ENCODE measurements at places on chromosomes 6 and 20.

DNA sequence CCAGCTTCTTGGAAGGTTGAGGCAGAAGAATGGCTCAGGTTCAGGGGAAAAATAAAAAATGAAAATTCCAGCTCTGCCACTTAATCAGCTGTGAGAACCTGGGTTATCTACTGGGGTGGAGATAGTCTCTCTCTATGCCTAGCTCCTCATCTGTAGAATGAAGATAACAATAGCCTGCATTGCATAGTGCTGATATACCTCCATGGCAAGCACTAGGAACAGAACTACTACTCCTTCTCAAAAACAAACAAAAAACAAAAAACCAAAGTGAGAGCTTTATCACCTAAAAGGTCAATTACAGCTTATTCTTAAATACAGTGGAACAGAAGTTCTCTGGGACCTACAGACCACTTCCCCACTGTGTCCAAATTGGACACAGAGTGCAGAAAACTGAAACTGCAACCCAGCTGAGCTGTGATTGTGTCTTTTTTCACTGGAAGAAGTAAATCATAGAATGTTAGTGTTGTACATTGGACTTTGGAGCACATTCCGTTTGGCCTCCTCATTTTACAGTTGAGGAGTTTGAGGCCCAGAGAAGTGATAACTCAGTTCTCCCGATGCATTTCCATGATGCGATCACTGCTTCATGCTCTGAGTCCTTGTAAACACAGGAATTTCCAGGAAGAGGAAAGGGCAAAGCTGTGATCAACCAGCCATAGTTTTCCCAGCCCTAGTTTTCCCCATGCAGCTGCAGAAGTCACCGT is 23.3 kb downstream of the MTFR2 start:
- DNase-seq: no peak

GRCh38 chr20:6692566-6693173 is 74.8 kb upstream of the BMP2 start:
- DNase-seq: no peak

GRCh38 chr6:142695016-142695415 is 250.0 kb downstream of the HIVEP2 start:
- no peak for DNase-seq

GRCh38 chr20:6702144-6702543 is 65.3 kb upstream of the BMP2 start:
- DNase-seq: no peak

DNA sequence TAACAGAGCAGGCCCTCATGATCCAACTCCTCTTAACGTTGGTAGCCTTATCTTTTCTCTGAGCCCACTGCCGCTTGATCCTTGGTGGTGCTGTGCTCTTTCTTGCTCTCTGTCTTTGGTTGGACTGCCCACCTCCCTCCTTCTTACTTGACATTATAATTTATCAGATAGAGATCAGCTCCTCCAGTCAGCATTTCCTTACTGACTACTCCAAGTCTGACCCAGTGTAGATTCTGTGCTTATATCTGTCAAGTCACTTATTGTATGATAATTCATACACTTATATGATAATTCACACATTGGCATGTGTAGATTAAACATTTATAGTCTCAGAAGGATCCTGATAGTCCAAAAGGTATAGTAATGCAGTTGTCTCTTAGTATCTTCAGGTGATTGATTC is 18.1 kb downstream of the PTPRA start:
- no peak for DNase-seq

GRCh38 chr20:46004889-46005473 is 3.7 kb upstream of the MMP9 start:
- DNase-seq: no peak

DNA sequence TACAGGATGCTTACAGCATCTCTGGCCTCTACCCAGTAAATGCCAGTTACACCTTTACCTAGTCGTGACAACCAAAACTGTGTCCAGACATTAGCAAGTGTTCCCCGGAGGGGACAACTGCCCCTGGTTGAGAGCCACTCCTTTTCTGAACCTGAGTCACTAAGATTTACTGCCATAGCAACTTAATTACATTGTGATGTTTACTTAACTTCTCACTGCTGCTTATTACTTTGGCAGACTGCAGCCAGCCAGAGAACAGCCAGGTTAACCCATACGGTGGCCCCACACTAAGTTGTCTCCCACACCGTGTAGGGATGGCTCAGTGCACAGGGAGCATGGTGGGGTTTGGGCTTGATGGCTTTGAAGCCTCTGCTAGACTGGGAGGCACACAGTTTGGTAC is 204.7 kb upstream of the SULF2 start:
- DNase-seq: no peak

DNA sequence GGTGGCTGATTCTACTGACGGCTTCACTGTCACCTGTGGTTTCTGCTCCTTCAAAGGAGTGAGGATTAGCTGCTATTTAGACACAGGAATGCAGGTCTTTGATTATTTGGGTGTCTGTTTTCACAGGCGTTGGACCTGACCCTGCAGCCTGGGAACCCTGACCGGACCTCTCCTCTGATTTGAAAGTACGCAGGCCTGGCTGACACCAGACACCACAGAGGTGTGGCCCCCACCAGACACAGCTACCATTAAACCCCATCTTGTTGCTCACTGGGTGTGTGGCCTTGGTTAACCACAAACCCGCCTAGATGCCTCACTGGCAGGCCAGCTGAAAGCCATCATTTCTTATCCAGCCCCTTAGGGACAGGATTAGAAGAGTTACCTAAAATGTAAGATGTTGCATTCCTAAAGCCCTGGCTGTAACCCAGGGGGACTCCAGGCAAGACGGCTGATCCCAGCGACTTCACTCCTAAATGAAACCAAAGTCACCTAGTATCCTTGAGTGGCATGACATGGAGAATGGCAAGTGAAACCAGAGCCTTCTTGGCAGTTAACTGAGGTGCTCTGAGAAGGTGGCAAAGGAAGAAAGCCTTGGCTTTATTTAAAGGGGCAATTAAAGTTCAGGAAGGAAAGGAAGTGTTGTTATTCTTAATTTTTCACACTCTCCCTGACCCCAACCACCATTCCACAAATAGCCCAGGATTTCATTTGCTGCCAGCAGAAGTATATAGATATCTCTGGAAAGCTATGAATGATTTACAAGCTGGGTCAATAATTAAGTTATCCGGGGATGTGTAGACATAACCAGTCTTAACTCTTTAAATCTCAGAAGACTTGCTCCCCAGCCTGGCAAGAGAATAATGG is 169.9 kb downstream of the QRSL1 start:
- DNase-seq: no peak

DNA sequence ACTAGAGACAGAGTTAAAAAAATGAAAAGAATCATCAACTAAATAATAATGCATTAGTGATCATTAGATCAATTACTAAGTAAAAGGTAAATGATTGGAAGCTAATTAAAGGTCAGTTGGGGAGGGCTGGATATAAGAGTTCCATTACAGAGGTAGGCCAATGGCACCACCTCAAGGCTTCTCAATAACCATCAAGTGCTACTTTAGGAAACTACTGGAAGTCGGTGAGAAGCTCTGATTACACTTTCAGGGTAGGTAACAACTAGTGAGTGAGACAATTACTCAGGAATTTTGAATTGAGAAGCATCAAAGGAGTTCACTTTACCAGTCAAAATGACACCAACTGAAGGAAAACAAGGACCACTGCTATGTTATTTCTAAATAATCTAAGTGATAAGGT is 90.2 kb upstream of the HDAC2 start:
- no peak for DNase-seq

GRCh38 chr20:8527998-8528723 is 396.1 kb downstream of the PLCB1 start:
- DNase-seq: no peak

DNA sequence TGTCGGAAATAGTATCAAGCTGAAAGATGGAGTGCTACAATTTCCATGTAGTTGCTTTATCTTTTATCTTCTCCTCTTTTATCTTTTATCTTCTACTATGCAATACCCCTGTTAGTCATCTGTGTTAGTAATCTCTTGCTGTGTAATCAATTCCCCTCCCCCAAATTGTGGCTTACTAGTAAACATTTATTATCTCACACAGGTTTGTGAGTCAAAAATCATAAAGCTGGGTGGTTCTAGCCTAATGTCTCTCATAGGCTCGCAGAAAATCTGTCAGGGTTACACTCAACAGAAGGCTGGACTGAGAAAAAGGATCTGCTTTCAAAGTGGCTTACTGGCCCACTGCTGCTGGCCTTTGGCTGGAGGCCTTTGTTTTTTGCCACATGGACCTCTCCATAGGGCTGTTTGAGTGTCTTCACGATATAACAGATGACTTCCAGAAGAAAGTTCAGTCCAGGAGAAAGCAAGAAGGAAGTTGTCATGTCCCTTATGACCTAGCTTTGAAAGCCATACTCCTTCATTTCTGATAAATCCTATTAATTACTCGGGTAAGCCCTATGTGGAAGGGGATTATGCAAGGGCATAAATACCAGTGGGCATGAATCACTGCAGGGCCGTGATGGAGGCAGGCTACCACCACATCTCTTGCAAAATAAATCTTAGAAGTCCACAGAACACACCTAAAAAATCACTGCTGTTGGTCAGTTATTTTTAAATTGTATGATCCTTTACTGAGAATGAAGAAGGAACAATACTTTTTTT is 24.5 kb upstream of the PTCHD4 start:
- no peak for DNase-seq

DNA sequence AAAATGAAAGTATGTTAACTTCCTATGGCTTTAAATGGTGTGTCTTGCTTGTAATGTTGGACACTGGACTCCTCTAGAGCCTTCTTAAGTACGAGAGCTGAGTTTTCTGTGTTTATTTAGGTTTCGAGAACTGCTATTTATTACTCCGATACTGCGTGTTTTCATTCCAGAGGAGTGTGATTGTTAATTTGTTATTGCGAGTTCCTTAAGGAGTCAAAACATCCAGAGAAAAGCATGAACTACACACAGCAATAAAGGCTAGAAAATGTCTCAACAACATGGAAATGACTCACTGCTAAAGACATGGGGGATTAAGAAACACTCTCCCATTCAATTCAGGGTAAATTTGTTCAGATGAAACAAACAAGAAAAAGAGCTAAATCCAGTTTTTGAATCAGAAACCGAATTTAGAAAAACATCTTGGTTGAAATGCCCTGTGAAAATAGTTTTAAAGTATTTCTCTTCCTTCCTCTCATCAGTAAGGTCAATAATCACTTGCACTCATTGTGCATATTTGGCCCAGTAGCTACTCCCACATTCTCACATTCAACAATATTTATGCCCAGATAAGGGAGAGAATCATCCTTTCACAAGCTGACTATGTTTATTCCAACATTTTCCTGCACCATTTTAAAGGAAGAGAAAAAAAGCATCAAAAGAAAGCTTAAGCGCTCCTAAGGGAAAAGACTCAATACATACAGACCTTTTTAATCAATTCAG is 36.0 kb downstream of the ATXN1 start:
- DNase-seq: no peak

DNA sequence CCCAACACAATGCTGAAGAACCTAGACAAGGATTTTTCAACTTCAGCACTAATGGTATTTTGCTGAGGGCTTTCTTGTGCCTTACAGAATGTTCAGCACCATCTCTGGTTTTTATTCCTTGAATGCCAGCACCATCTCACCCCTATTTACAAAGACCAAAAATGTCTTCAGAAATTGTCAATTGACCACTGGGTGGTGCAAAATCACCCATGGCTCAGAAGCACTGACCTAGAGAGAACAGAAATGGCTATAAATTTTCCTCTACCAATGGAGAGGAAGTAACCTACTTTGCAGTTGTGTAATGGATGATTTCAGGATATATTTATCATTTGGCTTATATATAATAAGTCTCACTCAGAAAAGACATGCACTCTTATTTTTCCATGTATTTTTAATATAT is 431.0 kb upstream of the IRAK1BP1 start:
- no peak for DNase-seq

GRCh38 chr20:48301189-48301588 is 515.9 kb upstream of the SULF2 start:
- no peak for DNase-seq

DNA sequence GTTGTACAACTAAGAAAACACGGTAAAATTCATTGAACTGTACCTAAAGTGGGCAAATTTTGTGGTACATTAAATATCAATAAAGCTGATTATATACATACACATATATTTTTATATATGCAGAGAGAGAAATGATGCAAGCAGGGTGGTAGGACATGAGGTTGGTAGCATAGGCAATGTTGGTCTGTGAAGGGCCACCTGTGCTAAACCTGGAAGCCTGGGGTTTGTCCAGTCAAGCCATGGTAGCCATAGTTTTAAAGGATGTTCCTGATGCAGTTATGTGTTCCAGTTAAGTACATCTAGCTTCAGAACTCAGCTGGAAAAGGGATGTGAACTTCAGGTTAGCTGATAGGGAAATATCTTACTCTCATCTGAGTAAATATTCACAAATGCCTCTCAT is 60.1 kb downstream of the TRIM38 start:
- no peak for DNase-seq

Data from stimulated activated CD8-positive, alpha-beta memory T cell treated with anti-CD3 and anti-CD28 coated beads, Interleukin-4, amount 100 ng/mL, for 1 hour (primary cell).